ENCODE measurements at places on chromosomes 6 and 20.

DNA sequence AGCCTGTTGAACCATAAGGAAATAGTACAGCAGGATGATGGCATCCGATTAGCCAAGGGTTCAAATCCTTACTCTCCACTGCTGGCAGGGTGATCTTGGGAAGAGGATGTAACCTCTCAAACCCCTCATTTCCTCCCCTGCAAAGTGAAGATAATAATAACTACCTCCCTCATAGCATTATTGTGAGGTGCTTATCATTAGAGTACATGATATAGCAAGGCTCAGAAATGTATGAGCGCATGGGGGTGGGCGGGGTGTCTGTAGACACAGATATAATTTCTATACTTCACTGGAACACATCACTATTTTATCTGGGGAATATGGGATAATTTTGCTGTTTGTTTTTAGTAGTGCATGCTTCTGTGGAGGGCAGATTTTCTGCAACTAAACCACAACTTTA, 89.8 kb upstream of the LAMP5 start:
- DNase-seq: no peak

DNA sequence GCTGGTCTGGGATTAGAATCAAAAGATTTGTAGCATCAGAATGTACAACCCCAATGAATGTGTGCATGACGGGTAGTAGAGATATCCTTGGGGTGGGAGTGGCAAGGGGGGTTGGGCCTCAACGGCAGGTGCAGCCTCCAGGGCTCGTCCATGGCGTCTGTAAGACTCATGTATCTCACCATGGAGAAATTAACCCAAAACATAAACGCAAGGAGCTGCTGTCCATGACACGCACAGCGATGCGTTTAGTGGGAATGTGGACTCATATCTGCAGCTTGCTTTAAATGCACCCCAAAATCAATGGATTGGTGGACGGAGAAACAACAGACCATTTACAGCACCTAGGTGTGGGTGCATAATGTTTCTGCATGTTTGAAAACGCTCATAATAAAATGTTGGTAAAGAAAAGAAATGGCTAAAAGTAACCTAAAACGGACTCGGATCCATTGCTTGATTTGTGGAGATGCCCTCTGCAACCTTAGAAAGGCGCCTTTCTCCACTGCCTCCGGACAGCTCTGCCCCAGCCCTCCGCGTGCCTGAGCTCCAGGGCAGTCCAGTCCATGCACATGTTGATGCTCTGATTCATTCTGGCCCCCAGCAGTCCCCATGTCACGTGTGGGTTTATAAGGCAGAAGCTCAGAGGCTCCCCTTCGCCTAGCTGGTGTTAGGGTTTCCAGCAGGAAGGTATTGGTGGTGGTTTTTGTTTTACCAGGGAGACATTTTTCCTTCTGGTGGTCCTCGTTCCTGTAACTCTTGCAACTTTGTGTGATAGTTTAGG, 24.5 kb downstream of the PYGB start:
- DNase-seq: no peak

- DNase-seq: no peak
Observed at GRCh38 chr6:99885051-99885450, 109.0 kb downstream of the MCHR2 start.

DNA sequence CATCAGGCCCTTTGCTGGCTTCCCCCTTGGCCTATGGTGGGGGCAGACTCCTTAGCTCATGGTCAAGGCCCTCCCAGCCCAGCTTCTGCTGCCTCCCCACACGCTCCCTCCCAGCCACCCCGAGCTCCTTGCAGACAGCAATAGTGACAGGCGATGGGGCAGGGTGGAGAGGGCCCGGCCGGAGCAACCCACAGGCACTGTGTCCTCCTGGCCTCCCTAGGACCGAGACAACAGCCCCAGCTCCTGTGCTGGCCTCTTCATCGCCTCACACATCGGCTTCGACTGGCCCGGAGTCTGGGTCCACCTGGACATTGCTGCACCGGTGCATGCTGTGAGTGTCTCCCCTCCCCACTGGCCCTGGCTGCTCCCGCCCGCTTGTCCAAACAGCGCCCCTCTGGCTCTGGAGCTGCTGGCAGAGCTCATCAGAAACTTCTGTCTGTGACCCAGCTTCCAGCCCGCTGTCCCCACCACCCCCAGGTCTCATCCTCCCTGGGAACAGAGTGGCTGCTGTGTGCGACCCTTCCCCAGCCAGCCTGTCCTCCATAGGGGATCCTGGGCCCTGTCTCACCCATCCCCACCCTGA, 21.8 kb downstream of the NPEPL1 start:
- no peak for DNase-seq

GRCh38 chr6:53979468-53980067, 131.7 kb upstream of the MLIP start:
- DNase-seq: peak; percentile 38

GRCh38 chr20:62133864-62134263, 9.3 kb downstream of the PSMA7 start:
- DNase-seq: no peak

DNA sequence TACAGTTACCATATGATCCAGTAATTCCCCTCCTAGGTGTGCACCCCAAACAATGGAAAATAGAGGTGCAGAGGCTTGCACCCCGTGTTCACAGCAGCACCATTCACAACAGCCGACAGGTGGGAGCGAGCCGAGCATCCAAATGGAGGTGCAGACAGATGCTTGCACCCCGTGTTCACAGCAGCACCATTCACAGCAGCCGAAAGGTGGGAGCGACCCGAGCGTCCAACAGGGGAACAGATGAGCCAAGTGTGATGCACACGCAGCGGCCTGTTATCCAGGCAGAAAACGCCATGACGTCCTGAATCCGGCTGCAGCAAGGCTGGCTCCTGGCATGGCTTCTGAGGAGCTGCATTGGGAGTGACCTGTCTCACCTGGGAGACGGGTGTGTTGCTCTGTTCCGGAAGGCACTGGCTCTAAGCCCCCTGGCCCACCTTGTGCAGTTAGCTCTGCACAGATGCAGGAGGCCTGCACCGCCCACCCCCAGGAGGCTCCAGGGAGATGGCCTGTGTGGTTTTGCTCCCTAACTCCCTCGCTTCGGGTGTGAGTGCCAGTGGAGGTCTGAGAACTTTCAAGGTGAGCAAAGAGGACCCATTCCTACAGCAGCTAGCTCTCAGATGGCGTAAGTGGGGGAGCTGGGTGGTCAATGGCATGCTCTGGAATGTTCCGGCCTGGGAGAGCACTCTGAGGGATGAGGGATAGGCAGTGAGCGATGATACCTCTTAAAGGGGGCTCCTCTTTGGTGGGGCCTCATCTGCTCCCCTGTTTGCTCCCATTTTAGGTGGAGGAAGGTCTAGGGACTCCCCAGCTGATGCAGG, 47.8 kb upstream of the FRMD1 start:
- no peak for DNase-seq

DNA sequence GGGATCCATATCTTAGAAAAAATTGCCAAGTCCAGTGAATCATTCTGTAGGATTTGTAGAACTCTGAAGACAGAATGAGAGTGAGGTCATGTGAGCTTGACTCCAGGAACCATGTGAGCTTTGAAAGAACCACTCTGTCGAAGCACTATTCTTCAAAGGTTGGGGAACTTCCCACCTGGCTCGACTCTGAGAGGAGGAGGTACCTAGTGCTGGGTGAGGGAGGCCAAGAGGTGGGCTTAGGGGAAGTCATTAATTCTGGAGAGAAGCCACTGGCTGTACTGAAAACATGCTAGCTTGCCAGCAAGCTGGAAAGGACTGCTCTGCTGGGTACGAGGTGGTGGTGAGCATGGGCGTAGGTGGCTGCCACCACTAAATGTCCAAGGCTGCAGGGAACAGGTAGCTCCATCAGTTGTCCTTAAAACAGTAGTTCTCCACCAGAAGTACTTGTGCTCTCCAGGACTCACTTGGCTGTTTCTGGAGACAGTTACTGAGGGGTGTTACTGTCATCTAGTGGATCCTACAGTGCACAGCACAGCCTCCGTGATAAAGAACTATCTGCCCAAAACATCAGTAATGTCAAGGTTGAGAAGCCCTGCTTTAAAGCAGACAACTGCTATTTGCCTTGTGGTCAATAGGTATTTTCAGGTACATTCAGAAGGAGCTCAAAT, 34.7 kb upstream of the SYNJ2 start:
- peak; percentile 20 for DNase-seq

DNA sequence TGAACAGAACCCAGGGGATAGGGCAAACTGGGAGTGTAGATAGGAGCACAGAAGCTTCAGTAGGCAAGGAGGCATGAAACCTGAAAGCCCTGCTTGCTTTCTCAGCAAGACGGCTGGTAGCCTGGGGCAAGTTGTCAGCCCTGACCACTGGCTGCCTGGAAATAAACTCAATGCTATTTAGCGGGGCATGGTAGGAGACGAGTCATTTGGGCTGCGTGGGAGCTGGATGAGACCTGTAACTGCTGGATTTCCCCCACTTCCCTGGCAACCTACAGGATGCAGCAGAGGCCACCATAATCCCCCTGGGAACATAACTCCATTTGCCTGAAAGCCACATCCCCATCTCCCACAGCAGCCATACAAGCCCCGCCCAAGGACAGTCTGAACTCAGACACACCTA, 332.6 kb upstream of the TBX18 start:
- peak; percentile 38 for DNase-seq

DNA sequence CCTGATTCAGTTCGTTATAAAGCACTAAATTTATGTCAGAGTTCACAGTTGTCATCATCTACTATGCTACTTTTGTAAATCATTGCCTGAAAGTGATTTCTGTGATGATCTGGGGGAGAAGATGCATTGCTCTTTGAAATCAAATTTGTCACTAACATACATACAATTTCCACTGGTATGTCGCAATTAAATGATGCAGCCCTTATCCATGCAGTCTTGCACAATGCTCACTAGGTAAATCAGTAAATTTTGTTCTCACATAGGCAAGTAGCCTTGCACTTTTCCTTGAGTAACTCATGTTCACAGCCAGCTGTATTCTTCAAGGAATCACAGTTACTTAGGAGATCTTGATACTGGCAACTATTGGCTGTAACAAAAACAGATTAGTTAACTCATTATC, 20.8 kb downstream of the CRISP2 start:
- no peak for DNase-seq

- DNase-seq: no peak
Observed at GRCh38 chr20:50067461-50067860, 45.5 kb downstream of the UBE2V1 start.

DNA sequence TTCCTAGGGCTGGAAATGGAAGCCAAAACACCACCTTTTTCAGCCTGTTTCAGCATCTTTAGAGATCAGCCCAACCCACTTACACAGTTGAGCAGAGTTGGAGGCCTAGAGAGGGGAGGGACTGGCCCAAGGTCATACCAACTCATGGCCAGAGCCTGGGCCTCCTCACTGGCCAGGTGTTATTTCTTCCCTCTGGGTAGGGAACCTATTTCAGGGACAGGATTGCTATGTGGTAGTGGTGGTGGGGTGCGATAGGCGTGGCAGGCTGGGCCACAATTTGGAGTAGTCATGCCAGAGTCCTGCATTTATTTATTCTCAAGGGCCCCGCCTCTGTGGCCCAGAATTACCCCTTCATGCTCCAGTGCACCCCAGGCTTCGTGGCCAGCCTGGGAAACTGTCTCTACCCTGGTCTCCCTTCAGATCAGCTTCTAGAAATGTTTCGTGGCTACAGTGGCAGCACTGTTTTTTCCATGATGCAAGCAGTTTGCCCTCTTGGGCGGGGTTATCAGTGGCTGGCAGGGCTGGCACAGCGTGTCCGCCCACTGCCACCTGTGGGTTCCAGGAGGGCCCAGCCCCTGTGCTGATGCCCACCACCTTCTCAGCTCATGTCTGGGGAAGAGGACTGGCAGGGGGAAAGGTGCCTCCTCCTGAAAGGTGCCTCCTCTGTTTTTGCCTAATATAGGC, 6.2 kb downstream of the VEGFA start:
- DNase-seq: no peak

- DNase-seq: no peak
Observed at GRCh38 chr20:23915844-23916243, 36.3 kb upstream of the CST5 start.

- peak; percentile 76 for DNase-seq
Observed at GRCh38 chr6:26065952-26066380, 21.3 kb upstream of the HFE start.
